Cardiac fibroblast (primary cell): ENCODE measurements at places on chromosomes 12 and 14.

GRCh38 chr14:35333264-35333730, 41.1 kb downstream of the PSMA6 start:
- no peak for DNase-seq

GRCh38 chr12:54017027-54017788, 8.4 kb downstream of the HOXC8 start:
- DNase-seq = no peak

GRCh38 chr12:112130441-112130998, 5.2 kb downstream of the TRAFD1 start:
- peak; percentile 33 for DNase-seq

GRCh38 chr12:94875525-94875924, 128.0 kb downstream of the NDUFA12 start:
- peak; percentile 24 for DNase-seq

- DNase-seq = peak; percentile 21
These were observed 23.1 kb downstream of the PIK3C2G start for GRCh38 chr12:18284386-18284785.

- DNase-seq = no peak
These were observed 94.7 kb downstream of the CCDC92 start for GRCh38 chr12:123877968-123878367.

- no peak for DNase-seq
These were observed 72.2 kb downstream of the SPTB start for GRCh38 chr14:64807551-64807950.

DNA sequence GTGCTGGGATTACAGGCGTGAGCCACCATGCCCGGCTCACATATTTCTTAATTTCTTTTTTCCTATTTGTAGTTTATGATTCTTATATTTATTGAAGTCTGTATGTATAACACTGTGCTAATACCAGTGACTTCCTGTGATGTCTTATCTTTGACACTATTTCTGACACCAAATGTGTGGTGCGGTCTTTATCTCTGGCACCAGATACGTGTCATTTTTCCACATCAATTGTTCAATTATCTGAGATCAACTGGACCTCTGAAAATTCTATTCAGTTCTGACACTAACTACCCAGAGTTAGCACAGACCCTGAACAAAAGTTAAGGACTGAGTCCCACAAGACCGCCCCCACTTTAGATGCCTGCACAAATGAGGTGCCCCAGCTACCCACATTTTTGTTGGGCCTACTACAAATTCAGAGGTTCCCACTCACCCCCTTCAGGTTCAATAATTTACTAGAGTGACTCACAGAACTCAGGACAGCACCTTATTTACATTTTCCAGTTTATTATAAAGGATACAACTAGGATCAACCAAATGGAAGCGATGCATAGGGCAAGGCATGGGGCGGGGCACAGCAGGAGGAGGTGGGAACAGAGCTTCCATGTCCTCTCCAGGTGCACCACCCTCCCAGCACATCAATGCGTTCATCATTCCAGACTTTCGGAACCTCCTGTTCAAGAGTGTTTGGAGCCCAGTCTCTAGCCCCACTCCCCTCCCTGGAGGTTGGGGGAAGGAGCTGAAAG, 11.6 kb upstream of the SRSF9 start:
- no peak for DNase-seq

GRCh38 chr14:101442451-101442850, 118.8 kb upstream of the DIO3 start:
- no peak for DNase-seq

DNA sequence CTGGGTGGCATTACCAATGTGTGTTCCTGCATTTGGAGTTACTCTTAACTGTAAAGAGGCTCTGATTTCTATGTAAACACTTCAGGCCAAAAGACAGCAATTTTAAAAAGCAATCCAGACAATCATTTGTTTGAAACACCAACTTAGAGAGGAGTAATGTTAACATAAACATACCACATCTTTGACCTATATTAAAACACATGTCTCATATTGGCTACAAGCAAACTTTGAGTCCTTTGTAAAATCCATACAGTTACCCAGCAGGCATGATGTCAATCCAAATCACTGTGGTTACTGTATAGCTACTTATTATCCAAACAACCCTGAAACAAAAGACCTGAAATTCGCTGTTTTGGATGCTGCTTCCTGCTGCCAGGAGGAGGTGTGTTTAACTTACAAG, 7.5 kb upstream of the G2E3 start:
- DNase-seq = no peak

DNA sequence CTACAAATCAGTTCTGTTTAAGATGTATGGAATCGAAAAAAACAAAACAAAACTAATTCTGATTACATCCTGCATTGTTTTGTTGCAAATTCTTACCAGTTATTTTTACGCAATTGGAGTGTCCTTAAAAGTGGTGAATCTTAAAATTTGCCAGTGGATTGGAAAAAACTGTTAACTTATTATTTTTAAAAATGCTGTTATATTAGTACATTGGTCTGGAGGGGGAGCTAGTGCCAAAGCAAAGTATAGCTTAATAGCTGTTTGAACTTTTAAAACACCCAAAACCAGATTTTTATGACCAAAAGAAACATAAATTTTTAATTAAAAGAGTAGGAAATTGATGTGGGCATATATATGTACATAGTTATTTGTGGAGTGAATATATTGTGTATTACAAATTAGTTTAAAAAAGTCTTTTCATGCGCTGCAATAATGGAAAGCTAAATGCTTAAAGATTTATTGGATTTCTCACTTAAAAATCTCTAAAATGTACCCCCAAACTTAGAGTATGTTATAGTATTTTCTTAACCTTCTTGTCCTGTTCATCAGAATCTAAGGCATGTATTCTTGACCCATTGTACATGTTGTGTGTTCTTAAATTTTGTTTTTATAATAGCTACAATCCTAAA, 2.5 kb downstream of the FUT8 start:
- DNase-seq = peak; percentile 65
